ENCODE measurements at places on chromosomes 3 and 15.
A peak's percentile ranks its signal among the peaks of the same experiment; 100 is the strongest.

- no peak for DNase-seq
Measured at GRCh38 chr15:47460795-47461573, 256.3 kb upstream of the SEMA6D start.

- DNase-seq: no peak
Measured at GRCh38 chr3:154678041-154678654, 248.2 kb upstream of the GPR149 start.

DNA sequence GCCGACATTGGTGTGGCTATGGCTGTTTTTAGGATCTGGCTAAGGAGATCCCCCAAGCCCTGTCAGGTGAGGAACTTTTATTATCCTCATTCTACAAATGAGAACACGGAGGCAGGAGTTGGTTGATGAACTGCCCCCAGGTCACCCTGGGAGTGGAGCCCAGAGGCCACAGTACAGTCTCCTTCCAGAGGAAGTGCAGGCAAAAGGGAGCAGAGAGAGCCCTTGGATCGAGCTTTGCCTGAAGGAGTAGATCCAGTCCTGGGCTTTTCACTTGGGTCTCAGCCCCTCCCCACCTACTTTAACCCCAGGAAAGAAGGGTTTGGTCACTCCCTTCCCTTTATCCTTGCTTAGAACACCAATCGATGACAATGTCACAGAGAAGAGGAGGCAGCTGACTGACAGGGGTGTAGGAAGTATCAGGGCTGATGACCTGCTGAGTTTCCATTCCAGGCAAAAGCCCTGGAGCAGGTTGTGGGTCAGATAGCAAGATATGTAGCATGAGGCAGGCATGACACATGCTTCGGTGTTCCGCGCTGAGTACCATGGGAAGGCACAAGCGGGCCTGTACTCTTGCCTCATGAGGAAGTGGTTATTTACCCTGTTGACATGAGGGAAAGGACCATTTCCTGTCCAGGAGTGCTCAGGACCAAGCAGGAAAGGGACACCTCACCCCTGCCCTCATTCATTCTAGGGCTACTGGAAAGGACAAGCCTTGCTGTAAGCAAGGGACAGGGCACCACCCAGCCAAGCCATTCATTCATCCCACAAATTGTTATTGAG lies 5.8 kb upstream of the PLA2G4D start:
- peak; percentile 14 for DNase-seq

- DNase-seq: no peak
Measured at GRCh38 chr3:105334138-105334882, 32.4 kb upstream of the ALCAM start.

- peak; percentile 53 for DNase-seq
Measured at GRCh38 chr15:73922186-73923151, 3.8 kb upstream of the LOXL1 start.

GRCh38 chr3:171183042-171183441 lies 156.5 kb upstream of the SLC2A2 start:
- no peak for DNase-seq

DNA sequence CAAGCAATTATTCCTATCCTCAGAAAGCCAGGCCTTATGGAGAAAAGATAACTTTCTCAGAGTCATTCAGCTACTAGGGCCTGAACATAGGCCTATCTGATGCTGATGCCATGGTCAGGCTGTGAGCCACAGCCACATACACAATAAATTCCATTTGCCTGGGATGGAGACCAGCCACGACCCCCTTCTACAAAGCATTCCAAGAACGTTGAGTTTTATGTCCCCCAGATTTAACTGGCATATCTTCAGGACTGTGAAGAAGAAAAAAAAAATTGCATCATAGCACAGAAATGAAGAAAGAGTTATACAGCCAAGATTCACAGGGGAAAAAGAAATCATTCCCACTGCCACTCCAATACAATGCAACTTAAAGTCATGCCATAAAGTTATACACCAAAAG lies 100.0 kb downstream of the THBS1 start:
- no peak for DNase-seq

DNA sequence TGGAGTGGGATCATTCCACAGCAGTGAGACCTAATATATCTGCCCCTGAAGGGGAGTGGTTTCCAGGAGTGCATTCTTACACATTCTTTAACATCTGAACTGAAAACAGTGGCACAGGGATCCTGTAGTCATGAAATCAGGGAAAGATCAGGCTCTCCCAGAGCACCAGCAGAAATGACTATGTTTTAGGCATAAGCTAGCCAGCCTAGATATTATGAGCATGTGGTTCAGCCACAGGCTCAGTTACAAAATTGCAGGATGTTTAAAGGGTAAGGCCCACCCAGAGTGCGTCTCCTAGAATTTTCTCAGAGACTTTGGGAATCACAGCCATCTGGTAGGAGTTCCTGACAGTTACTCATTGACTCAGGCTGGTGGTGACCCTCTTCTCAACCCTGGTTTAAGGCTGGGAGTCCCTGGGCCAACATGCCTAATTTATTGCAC lies 20.9 kb downstream of the FSTL1 start:
- DNase-seq: peak; percentile 38

GRCh38 chr15:40844696-40845030 lies 815 bp downstream of the SPINT1 start:
- DNase-seq: no peak

DNA sequence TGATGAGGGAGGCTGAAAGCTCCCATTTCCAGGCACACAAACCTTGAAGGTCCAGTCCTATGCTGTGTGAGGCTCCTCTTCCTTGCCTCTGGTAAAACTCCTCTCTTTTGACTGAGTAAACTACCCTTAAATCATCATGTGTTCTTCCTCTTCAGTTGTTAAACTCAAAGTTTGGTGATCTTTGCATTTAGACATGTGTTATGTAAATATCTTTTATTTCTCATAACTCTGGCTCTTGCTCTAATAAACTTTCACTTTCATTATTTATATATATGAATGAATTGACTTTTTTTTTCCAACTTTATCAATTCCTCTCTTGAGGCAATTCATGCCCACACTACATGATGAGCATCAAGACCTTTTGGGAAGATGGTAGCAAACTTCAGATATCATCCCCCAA lies 26.6 kb downstream of the SUCNR1 start:
- DNase-seq: no peak

DNA sequence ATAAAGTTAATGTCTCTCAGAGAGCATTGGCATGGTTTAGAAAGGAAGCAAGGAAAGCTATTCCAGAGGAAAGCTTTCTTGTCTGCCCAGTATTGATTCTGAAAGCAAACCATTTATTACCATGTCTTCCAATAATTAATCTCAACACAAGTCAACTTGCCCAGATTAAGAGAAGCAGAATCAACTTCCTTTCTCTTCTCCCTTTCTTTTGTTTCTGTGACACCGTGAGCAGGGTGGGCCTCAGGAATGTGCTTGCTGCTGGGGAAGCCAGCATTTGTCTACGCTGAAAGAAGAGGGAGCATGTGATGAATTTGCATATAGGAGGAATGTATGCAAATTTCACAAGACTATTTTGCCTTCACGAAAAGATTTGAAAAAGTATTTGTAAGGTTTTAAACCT lies 368.6 kb upstream of the ROPN1 start:
- no peak for DNase-seq

GRCh38 chr15:60070838-60071493 lies 66.9 kb downstream of the FOXB1 start:
- DNase-seq: peak; percentile 67

DNA sequence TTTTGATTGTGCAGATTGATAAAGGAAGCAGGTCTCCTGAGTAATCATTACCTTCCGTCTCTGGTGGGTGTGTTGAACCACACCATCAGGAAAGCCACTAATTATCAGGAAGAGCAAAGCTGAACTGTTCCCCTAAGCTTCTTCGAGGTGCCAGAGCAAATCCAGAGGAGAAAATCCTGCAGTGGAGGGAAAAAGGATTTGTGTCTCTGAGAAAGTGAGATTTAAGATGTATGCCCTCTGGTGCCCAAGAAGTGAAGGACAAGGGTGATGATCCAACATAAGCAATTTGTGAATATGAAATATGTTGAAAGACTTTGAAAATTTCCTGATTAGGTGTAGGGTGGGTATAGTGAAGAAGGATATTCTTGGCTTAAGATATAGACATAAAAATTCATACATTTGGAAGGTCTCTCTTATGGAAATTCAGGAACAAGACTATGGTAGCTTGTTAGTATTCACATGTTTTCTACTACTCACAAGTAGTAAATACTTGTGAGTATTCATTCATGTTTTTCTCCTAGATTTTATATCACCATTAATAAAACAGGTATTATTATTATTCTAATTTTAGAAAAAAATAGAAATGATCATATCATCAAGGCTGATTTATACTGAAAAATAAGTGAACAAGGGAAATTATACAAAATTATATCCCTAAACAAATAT lies 34.8 kb downstream of the COMMD2 start:
- DNase-seq: peak; percentile 77

DNA sequence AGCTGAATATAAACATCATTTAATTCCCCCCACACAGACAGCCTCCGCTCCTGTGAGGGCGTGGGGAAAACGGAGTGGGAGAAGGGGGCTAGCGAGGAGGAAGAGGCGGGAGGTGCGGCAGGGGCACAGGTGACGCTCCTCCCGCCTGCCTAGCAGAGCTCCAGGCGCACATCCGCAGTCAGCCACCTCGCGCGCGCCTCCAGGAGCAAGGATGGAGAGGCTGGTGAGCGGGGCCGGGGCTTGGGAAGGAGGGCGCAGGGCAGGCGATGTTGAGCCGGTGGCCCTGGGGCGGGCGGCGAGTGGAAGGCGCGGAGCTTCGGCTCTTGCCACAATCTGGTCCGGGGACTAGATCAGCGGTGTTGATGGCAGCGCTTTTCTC lies at the start of gene CD200:
Gene CD200, plus strand, starts transcription at position 155 of the 379 bp plus-strand sequence. Its CDS starts 57 bp downstream, at position 212.
- DNase-seq: peak; percentile 26

GRCh38 chr3:18228060-18228459 lies 197.1 kb downstream of the SATB1 start:
- DNase-seq: no peak

GRCh38 chr3:179829401-179829800 lies 176.6 kb downstream of the USP13 start:
- DNase-seq: no peak

DNA sequence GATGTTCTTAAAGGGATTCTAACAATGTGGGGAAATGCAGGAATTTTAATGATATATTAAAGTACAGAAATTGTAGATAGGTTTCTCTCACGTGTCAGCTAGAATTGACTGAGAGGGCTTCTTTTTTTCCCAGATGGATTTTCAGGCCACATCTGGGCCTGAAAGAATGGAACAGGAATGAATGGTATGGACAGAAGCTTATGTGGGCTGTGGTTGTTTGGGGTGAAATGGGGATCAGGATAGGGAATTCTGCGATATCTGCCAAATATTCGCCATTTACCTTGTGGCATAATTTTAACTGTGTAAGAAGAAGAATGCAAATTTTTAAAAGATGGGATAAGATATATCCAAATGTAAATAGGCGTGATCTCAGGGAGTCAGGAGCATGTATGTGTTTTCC lies 45.4 kb upstream of the FAM98B start:
- no peak for DNase-seq

DNA sequence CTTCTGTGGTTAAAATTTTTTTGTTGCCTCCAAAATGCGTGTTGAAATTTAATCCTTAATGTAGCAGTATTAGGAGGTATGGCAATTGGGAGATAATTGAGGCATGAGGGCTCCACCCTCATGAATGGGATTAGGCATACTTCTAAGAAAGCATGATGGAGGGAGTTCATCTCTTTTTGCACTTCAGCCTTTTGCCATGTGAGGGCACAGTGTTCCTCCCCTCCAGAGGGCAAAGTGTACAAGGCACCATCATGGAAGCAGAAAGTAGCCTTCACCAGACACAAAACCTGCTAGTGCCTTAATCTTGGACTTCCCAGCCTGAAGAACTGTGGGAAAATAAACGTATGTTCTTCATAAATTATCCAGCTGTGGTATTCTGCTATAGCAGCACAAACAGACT lies 429.5 kb downstream of the ZIC1 start:
- no peak for DNase-seq

DNA sequence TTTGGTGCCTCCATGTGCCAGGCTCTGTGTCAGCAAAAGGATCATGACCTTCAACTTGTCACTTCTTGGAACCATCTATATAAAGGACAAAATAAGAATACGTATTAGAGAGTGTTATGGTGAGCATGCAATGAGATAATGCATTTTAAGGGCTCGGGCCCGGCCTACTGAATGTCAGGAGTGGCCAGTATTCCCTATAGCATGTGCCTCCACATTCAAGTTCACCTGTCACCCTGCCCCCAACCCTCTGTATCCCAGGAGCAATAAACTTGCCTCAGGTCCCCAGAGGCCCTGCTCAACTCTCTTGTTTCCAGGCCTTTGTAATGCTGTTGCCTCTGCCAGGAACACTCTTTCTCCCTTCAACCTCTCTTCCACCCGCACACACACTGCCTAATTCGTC lies 90.2 kb upstream of the SLC6A11 start:
- no peak for DNase-seq

GRCh38 chr3:37739579-37740290 lies 121.9 kb upstream of the CTDSPL start:
- no peak for DNase-seq

DNA sequence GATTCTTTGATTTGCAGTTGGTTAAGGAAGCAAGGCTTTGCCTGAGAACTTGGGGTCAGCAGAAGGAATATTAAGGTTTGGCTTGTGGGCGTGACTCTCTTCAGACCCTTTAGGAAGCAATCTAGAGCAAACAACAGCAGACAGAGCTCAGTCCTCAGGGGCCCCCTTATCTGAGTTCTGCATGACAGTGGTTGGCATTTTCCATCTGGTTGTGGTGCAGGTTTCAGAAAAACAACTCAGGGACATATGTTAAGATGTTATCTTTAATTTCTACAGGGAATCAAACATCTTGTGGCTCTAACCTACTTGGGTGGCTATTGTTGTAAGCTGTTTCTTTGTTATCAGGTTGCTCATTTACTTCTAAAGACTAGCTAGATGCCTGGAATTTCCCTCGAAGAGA lies 141.4 kb downstream of the VPS8 start:
- no peak for DNase-seq

DNA sequence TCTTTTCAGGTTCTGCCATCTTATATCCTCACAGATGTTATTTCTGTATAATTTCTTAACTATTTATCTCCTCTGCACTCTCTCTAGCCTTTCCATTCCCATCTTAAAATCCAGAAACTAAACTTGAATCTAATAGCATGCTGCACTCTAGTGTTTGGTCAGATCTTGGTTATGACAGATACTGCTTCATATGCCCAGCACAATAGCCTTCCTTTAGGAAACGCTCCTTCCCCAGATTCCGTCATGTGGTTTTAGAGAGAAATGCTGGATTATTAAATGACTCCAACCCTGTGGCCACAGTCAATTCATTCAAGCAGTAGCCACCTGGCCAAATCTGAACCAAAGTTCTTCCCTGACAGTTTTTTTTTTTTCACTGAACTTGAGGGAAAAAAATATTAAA lies 19.4 kb downstream of the RASGRP1 start:
- DNase-seq: no peak

GRCh38 chr15:29003840-29004233 lies 118.1 kb downstream of the APBA2 start:
- no peak for DNase-seq

DNA sequence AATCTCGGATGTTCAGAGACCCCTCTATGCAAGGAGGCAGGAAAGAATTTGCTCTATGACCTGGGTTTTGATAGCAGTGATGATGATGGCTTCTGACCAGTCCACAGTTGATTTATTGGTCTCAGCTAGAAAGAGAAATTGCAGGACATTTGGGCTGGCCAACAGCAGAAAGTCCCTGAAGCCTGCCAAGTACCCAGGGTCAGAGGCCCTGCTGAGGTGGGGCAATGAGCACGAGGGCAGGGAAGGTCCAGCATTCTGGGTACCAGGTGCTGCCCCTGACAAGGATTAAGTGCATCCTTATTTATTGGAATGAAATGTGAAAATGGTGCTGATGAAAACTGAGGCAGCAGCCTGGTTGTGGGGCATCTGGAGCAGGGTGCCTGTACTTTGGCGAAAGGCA lies 19.8 kb downstream of the C3orf62 start:
- DNase-seq: no peak

GRCh38 chr3:150074277-150074676 lies 103.6 kb upstream of the PFN2 start:
- DNase-seq: no peak

- DNase-seq: no peak
Measured at GRCh38 chr15:34318277-34319079, 19.1 kb downstream of the SLC12A6 start.

All from brain microvascular endothelial cell (primary cell).